ENCODE measurements at places on chromosomes 16 and 17. TPM values are rescaled to one million over a fixed set of nuclear protein-coding genes. Genes with fewer than 3 reads are reported as not detected.

- DNase-seq = no peak
These were observed 5.3 kb downstream of the IGFALS start for GRCh38 chr16:1788095-1788707.

GRCh38 chr17:78990349-78991016 is 10.8 kb upstream of the LGALS3BP start:
- no peak for DNase-seq

GRCh38 chr16:47724115-47724785 is 263.1 kb downstream of the PHKB start:
- no peak for DNase-seq

- DNase-seq = peak; percentile 18
These were observed 24.8 kb downstream of the RAD51D start for GRCh38 chr17:35094902-35095301.

DNA sequence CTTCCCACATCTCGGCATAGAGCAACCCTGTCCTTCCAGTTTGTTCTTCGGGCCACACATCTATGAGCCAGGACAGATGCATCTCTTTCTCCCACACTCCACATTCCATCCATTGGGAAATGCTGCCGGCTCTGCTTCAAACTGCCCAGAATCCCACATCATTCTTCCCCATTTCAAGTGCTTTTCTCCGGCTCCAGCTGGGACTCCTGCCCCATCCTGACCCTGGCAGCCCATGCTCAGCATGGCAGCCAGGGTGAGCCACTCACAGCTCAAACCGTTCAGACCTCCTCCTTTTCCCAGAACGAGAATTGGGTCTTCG is 132.8 kb upstream of the SDK2 start:
- no peak for DNase-seq

DNA sequence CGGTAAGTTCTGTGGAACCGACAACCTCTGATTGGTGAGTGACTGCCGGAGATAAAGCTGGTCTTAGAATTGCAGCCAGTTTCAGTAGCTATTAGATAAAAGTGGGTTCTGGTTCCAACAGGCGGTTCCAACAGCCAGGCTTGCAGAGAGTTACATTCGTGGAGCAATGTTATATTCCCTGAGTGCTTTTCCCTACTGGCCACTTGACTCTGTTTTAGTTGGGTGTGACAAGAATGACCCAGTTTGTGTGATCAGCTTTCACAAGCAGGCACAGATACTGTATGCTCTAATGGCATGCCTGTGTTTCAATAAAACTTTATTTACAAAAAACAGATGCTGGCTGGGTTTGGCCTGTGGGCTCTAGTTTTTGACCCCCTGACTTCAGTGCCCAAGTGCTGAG is 196.6 kb downstream of the SNX29 start:
- DNase-seq = no peak

- no peak for DNase-seq
These were observed 221.0 kb downstream of the CPPED1 start for GRCh38 chr16:12582696-12583095.

- DNase-seq = no peak
These were observed 9.5 kb downstream of the MTMR4 start for GRCh38 chr17:58504826-58505351.

GRCh38 chr17:31888124-31888523 is 13.4 kb downstream of the UTP6 start:
- DNase-seq = no peak

GRCh38 chr17:66713533-66714042 is 121.3 kb upstream of the CACNG5 start:
- no peak for DNase-seq

DNA sequence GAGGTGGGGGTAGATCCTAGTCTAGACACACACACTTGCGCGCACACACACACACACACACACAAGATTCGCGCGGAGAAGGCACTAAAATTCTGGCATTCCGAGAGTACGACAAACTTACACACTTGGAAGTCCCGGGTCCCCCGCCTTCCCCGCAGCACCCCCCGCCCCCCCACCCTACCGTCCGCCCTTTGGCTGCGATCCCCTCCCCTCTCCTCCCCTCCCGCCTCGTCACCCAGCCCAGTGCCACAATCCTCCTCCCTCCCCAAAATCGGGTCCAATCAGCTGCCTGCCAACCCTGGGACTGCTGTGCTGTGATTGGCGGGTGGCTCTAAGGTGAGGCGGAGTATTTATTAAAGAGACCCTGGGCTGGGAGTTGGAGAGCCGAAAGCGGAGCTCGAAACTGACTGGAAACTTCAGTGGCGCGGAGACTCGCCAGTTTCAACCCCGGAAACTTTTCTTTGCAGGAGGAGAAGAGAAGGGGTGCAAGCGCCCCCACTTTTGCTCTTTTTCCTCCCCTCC is at the start of gene SOX9:
Gene SOX9, plus strand, starts transcription at position 379 of the 522 bp plus-strand sequence. CDS start 372 bp downstream, outside the sequence.
- no peak for DNase-seq

- DNase-seq = no peak
These were observed 129.7 kb downstream of the LAT start for GRCh38 chr16:29114574-29114973.

- DNase-seq = no peak
These were observed 62.4 kb downstream of the NKD1 start for GRCh38 chr16:50610331-50611262.

- peak; percentile 76 for DNase-seq
These were observed at the start of gene KCTD11 for GRCh38 chr17:7351665-7352502. TSS of gene KCTD11 (plus strand) at chr17:7352162.

- no peak for DNase-seq
These were observed 128.5 kb downstream of the CA10 start for GRCh38 chr17:52030052-52030451.

DNA sequence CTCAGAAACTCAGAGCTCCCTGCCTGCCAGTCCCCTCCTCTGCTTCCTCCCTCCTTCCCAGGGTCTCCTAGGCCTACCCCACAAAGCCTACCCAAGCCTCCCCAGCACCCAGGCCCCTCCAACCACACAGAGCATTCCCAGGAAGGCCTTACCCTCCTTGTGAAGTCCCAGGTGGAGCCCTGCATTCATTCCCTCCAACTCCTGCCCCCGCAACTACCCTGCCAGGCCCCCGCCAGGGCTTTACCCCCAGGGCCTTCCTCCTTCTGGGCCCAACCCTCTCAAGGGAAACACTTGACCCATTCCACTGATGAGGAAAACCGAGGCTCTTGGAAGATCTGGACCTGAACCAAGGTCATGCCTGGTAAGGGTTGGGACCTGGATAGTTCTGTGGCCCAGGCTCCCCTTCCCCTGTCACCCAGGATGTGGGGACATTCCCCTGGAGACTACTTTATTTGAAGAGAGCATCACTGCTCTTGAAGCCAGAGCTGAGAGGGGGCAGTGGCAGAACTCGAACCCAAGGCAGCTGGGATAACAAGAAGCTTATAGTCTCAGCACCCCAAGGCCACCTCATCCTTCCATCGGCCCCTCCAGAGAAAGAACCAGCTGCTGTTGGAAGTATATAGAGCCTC is 12.5 kb downstream of the PLLP start:
- DNase-seq = no peak

DNA sequence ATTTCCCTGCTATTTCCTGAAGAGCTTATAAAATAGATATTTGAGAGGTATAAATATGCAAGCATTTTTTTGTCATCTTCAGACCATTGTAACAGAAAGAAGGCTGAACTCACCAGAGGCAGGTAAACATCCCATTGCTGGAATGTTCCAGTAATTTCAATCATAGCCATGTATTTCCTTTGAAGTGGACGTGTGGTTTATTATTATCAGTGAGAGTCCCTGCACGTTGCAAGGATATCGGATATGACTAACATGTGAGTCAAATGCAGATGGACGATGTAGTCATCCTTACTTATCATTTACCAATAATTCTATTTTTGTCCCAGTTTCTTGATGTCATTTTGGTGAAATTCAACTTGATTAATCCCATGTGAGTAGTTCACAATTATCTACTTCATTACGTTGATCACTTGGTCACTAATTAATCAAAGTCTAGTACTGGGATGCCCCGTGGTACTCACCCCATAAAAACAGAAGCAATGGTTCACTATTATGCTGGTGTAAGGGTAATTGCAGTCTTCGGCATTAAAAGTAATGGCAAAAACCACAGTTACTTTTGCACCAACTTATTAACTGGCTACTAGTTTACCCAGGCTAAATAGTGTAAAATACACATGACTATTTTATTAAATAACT is 89.5 kb downstream of the VAT1L start:
- DNase-seq = peak; percentile 61

- no peak for DNase-seq
These were observed 15.2 kb downstream of the ALOX12B start for GRCh38 chr17:8072341-8072728.

GRCh38 chr17:61235827-61236197 is 163.8 kb upstream of the TBX2 start:
- no peak for DNase-seq

GRCh38 chr17:75439287-75439686 is 17.1 kb upstream of the TMEM94 start:
- DNase-seq = no peak

DNA sequence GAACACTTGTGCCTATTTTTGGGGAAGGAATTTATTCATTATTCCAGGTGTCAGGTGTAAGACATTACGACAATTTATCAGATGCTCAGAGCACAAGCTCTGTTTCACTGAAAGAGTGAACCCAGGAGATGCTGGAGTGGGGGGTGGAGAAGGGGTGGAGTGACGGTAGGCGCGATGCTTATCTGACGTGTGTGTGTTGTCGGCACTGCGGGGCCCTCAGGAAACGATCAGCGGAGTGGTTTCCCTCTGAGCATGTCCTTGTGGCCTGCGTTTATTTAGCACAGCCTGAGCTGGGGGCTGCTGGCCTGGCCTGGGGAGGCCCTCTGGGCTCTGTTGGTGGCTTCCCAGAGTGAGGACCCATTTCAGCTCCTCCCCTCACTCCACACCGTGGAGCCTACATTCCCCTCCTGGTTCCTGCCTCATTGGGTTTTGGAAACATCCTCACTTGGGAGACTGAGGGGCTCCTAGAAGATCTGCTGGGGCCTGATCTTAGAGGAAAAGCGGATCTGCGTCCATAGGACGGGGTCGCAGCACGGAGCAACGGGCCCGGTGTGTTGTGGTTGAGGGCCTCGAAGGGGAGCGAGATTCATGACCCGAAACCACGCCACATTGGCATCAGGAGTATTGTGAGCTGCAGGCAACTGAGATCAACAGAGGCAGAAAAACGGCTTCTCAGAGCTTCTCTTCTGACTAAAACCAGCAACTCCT is 19.0 kb upstream of the GNG13 start:
- no peak for DNase-seq

DNA sequence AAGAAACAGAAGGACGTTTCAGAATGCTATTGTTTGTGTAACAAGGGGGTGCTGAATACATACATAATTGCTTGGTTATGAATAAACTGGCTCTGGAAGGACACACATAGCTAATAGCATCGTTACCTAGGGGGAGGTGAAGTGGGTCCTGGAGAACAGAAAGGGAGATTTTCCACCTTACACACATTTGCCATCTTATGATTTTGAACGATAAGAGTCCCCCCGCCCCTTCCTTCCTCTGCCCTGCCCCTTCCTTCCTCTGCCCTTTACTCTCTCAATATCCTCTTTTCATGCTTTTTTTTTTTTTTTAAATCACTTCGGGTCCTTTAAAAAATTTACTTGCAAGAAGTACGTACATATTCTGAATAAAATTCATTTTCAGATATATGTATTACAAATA is 902 bp upstream of the DHRS7B start:
- DNase-seq = peak; percentile 18

GRCh38 chr17:1455291-1455796 is 688 bp downstream of the CRK start:
- DNase-seq = peak; percentile 68

GRCh38 chr17:79808763-79809529 is 12.1 kb upstream of the CBX8 start:
- DNase-seq = no peak

- DNase-seq = no peak
These were observed 2.9 kb downstream of the SLC13A5 start for GRCh38 chr17:6710317-6710716.

DNA sequence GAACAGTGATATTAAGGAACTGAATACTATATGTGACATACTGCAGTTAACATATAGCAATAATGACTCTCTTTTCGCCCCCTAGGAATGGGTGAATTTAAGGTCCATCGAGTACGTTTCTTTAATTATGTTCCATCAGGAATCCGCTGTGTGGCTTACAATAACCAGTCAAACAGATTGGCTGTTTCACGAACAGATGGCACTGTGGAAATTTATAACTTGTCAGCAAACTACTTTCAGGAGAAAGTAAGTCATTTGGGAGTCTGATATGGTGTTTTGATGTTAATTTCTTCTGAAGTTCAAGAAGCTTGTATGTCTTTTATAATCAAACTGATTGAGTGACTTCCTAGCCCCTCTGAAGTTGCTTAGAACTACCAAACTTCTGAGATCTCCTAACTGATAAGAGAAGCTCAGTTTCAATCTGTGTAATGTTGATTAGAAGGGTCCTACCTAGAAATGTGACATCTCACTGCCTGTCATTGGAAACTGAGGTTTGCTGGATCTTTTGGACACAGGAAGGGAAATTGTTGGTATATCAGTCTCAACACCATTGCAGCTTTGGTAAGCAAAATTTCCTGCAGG is 1.0 kb downstream of the UTP4 start:
- peak; percentile 24 for DNase-seq

DNA sequence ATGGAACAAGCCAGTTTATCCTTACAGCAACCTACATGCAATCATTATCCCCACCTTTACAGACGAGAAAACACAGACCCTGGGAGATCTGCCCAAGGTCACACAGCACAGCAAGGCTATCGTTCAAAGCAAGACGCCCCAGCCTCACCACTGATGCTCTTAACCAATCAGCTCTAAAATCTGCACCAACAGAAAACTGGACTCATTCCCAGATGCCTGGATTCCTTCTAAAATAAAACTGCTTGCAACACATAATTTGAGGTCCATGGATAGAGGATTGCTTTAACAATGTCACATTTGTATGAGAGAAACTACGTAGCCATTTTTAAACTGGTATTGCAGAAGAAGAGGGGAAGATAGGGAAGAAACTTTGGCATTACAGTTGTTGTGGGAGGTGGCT is 6.8 kb downstream of the COTL1 start:
- no peak for DNase-seq

- peak; percentile 79 for DNase-seq
These were observed 13.5 kb downstream of the KNOP1 start for GRCh38 chr16:19704321-19705145.

- no peak for DNase-seq
These were observed 50.0 kb upstream of the MRPS23 start for GRCh38 chr17:57899822-57900221.

GRCh38 chr17:79852748-79853147 is 13.5 kb upstream of the CBX4 start:
- DNase-seq = peak; percentile 66

Gene CBX4
- 12.3 TPM for total RNA-seq

Gene NKD1
- total RNA-seq = not detected

Gene KRT13
- not detected for total RNA-seq

Gene NPIPB9
- total RNA-seq = 1.7 TPM

Gene IGF2BP1
- total RNA-seq = 99.5 TPM

Gene KRTAP3-3
- total RNA-seq = not detected

Gene CCL3
- total RNA-seq = not detected

Gene NFE2L1
- 236 TPM for total RNA-seq

Gene AIPL1
- total RNA-seq = not detected

Gene ACSM2A
- total RNA-seq = not detected

Gene MT1E
- total RNA-seq = 201 TPM

Gene GH1
- total RNA-seq = not detected

Gene CBX2
- total RNA-seq = 20.0 TPM

Gene SCARF1
- total RNA-seq = 93.7 TPM

Gene CFAP97D1
- total RNA-seq = not detected

Gene TMEM100
- not detected for total RNA-seq

Gene SRL
- 0.14 TPM for total RNA-seq

Gene C16orf92
- total RNA-seq = not detected
